ENCODE measurements at places on chromosomes 3 and 15.

DNA sequence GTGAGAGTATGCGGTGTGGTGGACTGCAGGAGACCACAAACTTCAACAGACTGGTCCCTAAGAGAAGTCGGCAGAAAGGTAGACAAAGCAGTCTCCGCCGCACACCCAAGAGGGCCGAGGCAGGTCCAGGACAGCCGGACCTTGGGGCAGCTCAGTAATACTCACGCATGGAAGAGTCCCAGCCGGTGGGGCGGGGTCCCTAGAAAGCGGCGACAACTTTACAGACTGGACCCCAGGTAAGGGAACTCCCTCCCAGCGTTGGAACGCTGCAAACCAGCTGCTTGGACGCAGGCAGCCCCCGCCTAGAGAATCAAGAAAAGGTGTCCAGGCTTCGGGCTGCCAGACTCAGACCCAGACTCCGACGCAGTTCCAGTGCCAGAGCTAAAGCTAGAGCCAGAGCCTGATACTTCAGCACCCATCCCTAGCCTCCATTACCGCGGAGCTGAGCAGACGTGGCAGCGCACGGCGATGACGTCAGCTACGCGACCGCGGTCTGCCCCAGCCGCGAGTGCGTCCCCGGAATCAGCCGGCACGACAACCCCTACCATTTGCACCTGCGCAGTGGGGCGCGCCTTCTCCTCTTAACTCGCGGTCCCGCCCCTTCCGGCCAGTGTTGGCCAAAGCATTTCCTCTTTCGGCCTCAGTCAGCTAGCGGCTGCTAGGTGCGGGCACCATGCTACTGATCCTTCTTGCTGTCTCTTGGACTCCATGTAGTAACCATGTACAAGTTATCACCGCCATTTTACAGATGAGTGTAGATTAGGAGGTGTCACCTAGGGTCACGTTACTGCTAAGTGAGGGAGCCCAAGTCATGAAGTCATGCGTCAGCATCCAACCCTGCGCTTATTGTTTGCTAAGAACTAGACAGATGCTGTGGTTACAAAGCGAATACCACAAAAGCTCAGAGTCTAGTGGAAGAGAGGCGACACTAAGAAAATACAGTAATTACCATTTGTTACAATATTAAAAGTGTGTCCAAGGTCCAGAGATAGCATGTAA is at the start of gene TMEM39A:
Gene TMEM39A, minus strand, starts transcription at position 445 of the 999 bp plus-strand sequence. CDS start 1,541 bp downstream, outside the sequence.
- peak; percentile 100 for DNase-seq

GRCh38 chr15:72889545-72889944 is 106.0 kb upstream of the ADPGK start:
- DNase-seq: no peak

- DNase-seq: no peak
These were observed 533.5 kb upstream of the ZNF385D start for GRCh38 chr3:22284559-22284958.

GRCh38 chr3:16790432-16791400 is 94.0 kb upstream of the PLCL2 start:
- DNase-seq: no peak

GRCh38 chr3:183857863-183858262 is 26.8 kb downstream of the PARL start:
- no peak for DNase-seq

Data from sciatic nerve (tissue), 2 donors.